Renal pelvis (tissue), 12 donors: ENCODE measurements at places on chromosomes 12 and 14.
A peak's percentile ranks its signal among the peaks of the same experiment; 100 is the strongest.

DNA sequence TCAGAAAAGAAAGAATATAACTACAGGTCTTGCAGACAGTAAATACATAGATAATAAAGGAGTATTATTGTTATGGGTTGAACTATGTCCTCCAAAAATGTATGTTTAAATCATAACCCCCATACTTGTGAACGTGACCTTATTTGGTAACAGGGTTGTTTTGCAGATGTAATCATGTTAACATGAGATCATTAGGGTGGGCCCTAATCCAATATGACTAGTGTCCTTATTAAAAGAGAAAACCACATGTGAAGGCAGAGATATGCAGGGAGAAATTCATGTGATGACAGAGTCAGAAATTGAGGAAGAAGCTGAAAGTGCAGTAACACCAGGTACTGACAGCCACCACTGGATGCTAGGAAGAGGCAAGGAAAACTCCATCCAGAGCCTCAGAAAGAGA, 29.0 kb downstream of the MAGOHB start:
- DNase-seq: no peak

- no peak for DNase-seq
Observed at GRCh38 chr12:56206452-56207166, 15.1 kb downstream of the RNF41 start.

- DNase-seq: no peak
Observed at GRCh38 chr12:56413392-56413791, 35.8 kb downstream of the TIMELESS start.

DNA sequence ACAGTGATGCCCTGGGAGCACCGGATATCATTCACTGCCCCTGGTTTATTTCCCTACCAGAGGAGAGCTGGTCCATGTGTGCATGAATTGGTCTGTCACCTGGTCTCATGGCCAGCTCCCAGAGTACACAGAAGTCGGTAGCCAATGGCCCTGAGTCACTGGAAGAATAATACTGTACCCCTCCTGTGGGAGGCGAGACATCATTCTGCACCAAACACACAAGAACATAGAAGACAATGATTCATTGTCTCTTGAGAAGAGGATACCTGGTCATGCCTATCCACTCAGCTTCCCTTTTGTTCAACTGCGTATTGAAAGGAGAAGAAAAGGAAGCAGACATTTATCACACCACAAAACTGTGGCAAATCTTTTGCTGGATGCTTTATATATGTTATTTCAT, 216.2 kb downstream of the DPF3 start:
- no peak for DNase-seq

DNA sequence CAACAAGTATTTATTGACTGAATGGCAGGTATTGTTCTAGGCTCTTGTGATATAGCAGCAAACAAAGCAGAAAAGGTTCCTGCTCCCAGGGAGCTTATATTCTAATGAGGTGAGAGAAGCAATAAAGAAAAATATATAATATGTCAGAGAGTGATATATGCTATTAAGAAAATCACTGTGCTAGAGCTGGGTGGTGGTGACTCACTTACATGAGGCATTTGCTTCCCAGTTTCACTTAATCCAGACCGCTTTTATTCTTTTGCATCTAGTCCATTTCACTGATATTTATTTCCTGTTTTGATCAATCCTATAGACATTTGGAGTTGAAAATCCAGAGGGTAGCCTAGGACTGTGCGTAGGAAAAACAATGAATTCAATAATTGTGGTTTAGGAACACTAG, 17.5 kb downstream of the TRHDE start:
- DNase-seq: no peak

DNA sequence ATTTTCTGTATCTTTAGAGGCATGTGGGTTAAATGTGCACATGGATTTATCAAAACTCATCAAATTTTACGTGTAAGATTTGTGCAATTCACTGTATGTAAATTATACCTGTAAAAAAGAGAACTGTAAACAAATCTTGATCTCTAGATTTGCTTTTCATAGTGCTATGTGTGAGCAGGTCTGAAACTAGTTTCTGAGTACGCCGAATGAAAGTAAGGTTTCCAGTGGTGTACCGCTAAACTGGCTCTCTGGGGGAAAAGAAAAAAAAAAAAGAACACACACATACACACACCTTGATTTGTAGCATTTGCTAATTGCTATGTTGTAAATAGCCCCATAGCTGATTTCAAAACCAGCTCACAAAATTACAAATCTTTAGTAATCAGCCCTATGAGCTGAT, 8.6 kb upstream of the SLC41A2 start:
- no peak for DNase-seq

DNA sequence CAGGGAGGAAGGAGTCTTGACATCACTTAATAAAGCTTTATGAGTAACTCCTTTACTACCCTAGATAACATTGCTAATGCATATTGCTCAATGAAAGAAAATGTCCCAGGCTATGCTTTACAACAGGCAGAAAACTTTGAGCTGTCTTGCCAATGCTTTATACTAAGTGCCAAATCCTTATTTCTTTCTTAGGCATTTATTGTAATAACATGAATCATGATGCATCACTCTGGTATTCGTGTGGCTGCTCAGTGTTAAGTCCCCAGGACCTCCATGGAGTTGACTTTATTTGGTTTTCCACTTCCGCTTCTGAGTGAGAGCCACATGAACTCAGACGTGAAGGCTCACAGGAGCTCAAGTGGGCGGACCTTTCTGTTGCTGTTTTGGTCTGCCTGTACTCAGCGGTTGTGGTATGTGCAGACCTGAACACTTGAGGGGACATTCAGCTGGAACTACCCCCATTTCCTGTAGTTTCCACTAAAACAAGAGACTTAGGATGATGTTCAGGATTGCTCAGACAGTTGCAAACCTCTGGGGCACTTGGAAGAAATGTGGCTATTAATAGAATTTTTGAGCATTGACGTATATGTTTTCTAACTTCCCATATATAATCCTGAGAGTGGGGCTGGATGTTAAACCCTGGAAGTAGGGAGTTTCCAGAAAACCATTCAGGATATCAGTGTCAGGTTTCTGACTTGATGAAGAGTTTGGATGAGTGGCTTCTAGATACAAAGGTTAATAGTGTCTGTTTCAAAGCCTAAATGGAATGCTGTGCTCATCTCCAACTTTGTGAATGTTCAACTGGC, 258.6 kb downstream of the MSRB3 start:
- peak; percentile 87 for DNase-seq

GRCh38 chr12:49901986-49902385, 1.7 kb downstream of the FAIM2 start:
- no peak for DNase-seq

DNA sequence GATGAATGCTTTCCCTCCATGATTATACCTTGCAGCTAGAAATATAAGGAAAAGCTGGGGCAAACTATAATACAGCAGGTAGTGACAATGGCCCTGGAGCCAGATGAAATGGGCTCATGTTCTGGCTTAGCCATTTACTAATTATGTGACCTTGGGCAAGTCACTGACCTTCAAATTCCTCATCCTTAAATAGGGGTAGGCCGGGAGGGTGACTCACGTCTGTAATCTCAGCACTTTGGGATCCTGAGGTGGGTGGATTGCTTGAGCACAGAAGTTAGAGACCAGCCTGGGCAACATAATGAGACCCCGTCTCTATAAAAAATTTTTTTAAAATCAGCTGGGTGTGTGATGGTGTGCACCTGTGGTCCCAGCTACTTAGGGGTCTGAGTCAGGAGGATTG, 155.4 kb downstream of the C12orf75 start:
- no peak for DNase-seq

- DNase-seq: no peak
Observed at GRCh38 chr12:53197011-53197640, 9.9 kb downstream of the ITGB7 start.

DNA sequence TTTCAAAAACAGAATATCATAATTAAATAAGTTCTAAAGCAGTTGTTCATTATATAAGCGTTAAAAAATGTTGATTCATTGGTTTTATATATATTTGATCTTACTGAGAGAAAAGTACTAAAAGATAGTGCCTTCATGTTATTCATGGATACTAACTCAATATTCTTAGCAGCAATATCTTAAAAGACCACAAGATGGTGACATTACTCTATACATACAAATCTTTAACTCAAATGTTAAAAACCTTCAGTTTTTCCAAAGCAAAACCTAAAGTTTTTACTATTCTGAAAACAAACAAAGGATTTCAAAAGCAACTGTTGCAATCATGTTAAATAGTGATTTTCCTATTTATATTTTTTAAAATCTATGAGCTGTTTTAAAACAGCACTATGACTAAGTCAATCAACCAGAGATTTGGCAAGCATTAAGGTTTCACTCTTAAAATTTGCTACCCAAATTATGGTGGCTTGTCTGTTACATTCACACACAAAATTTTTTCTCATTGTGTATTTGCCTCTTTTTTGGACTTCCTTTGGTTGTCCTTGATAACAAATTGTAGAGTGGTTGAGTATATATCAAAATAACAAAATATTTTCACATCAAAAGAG, 50.1 kb upstream of the RERGL start:
- peak; percentile 30 for DNase-seq

GRCh38 chr12:72676556-72676955, 404.4 kb downstream of the TRHDE start:
- DNase-seq: no peak

DNA sequence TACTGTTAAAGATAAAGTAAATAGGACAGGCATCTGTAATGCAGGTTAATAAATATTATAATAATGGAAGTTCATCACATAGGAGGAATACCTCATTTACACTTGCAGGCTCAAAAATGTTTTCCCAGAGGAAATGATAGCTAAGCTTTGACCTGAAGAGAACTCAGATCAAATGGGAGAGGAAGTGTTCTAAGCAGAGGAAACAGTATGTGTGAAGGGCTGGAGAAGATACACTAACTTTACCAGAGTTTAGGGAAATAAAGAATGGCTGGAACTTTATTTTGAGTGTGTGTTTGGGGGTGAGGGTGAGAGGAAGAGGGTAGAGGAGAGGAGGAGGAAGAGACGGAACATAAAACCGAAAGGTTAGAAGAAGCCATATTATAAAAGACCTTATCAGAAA, 34.0 kb upstream of the AP4S1 start:
- no peak for DNase-seq

GRCh38 chr12:130973906-130974305, 20.2 kb downstream of the ADGRD1 start:
- DNase-seq: no peak

GRCh38 chr12:104299842-104300481, 3.6 kb upstream of the EID3 start:
- DNase-seq: no peak

GRCh38 chr14:91369628-91370445, 47.8 kb downstream of the CCDC88C start:
- DNase-seq: no peak

GRCh38 chr12:93111773-93112172, 182.7 kb upstream of the EEA1 start:
- no peak for DNase-seq

GRCh38 chr14:87644689-87645088, 348.3 kb downstream of the GALC start:
- no peak for DNase-seq

- DNase-seq: no peak
Observed at GRCh38 chr12:4900327-4900726, 9.4 kb upstream of the KCNA1 start.

DNA sequence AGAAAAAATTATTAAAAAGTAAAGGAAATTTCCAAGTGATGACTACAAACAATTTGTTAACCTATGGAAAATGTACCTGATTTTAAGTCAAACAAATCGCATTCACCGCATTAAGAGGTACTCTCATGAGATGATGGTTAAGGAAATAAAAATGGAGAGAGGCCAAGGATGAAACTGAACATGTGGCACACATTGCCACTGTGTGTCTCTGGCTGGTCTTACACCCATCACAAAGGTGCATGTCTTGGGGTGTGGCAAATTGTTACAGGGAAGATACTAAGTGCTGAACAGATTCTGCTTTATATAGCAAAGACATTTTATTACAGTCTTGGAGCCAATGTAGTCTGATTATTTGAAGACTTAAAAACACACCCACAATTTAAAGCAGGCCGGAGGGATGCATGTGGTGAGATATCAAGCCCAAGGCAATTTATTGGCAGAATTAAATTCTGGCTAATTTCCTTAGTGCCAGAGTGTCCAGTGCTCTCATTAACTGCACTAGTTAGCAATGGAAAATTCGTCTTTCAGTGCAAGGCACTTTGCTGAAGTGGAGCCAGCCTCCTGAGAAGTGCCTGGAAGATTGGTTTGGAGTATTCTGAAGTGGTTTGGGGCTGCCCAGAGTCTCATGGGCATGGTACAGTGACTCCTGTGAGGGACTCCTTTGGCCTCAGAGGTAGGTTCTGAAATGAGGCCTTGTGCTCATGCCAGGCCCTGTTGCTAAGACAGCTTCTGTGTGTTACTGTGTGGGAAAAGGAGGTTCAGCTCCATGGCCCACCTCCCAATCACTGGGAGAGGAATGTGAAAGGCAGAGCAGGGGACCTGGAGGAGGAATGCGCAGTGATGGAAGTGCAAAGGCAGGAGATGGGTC, 166.9 kb downstream of the BRMS1L start:
- no peak for DNase-seq

DNA sequence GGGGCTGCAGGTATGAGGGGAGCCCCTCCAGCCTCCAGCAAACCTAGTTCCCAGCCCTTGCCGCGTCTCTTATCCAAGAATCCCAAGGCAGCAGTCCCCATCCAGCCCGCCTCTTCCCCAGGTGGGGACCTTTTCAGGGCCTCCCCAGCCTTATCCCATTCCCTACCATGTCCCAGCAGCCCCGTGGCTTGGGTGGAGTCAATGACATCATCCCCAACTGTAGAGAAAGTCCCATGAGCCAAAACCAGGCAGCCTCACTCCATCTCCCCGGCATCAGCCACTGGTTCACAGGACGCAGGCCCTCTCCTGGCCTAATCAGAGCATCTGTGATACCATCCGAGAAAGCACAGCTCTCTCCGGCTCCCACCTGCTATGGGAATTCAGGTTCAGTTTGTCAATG, 131.0 kb downstream of the NCOR2 start:
- DNase-seq: no peak

GRCh38 chr14:103651585-103651984, 22.6 kb downstream of the KLC1 start:
- DNase-seq: no peak

DNA sequence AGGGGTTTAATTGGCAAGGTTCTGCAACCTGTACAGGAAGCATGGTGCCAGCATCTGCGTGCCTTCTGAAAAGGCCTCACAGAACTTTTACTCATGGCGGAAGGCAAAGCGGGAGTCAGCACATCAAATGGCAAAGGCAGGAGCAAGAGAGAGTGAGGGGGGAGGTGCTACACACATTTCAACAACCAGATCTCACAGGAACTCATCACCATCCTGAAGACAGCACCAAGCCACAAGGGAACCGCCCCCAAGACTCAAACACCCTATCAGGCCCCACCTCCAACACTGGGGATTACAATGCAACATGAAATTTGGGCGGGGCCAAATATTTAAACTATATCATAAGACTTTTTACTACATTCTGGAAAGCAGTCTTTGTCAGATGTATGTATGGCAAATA, 38.0 kb upstream of the FKBP4 start:
- no peak for DNase-seq
